ENCODE measurements at places on chromosomes 3 and 15. TPM values are rescaled to one million over a fixed set of nuclear protein-coding genes. Genes with fewer than 3 reads are reported as not detected.
A peak's percentile ranks its signal among the peaks of the same experiment; 100 is the strongest.

DNA sequence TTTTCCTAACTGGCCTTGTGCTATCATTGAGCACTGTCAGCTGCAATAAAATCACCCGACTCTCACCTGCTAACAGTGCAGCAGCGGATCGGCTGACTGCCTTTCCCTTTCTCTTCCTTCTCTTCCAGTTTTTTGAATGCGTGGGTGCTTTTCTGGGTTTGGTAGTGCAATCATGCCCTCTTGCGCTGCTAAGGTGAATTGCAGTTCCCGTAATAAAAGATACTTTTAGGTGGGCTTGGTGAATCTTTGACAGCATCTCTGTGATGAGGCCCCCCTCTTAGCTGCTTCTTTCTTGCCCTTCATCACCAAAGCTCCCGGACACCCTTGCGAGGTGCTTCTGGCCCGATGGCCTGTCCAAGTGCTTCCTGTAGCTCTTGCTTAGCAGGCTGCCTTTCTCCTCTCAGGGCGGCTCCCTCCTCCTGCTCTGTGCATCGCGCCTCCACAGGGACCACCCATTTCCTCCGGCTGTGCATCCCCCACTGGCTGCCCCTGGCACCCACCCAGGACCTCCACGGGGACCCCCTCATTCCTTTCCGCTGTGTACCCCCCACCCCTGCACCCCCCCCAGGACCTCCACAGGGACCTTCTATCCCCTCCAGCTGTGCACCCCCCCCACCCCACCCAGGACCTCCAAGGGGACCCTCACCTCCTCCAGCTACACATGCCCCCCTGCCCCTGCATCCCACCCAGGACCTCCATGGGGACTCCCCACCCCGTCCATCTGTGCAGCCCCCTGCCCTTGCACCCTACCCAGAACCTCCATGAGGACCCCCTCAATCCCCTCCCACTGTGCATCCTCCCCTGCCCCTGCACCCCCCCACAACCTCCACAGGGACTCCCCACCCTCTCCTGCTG is 50.8 kb upstream of the RPL32 start:
- no peak for DNase-seq

- DNase-seq: no peak
These were observed 206.8 kb upstream of the TGFBR2 start for GRCh38 chr3:30399394-30400181.

Gene PODXL2
- polyA plus RNA-seq: 46.5 TPM

Gene NTRK3
- polyA plus RNA-seq: 14.2 TPM

Gene CELSR3
- polyA plus RNA-seq: 1.1 TPM

DNA sequence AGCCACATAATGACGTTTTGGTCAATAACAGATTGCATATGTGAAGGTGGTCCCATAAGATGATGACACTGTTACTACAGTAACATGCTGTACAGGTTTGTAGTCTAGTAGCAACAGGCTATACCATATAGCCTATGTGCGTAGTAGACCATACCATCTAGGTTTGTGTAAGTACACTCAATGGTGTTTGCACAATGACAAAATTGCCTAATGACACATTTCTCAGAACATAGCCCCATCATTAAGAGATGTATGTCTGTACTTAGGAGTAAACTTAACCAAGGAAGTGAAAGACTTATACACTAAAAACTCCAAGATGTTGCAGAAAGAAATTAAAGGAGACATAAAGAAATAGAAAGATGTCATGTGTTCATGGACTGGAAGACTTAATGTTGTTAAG is 66.2 kb downstream of the RPLP1 start:
- DNase-seq: no peak

DNA sequence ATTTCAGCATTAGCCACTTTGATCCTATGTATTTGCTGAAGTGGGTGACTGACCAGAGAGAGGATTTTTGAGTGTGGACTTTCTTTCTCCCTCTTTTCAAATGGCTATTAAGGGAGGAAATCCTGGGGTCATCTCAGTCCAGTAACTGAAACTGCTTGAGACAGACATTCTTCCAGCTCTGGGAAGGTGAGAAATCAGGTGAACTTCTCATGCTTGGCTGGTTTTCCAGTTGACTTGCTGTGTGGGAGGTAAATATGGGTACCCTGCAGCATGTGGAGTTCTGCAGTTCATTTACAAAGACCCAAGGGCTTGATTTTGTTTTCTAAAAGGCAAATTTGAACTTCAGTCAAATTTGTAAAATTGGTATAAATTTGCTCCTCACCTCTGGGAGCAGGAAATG is 461.1 kb upstream of the TBL1XR1 start:
- peak; percentile 67 for DNase-seq

Gene FEZF2
- not detected for polyA plus RNA-seq

GRCh38 chr3:106814231-106814630 is 563.0 kb upstream of the CCDC54 start:
- no peak for DNase-seq

DNA sequence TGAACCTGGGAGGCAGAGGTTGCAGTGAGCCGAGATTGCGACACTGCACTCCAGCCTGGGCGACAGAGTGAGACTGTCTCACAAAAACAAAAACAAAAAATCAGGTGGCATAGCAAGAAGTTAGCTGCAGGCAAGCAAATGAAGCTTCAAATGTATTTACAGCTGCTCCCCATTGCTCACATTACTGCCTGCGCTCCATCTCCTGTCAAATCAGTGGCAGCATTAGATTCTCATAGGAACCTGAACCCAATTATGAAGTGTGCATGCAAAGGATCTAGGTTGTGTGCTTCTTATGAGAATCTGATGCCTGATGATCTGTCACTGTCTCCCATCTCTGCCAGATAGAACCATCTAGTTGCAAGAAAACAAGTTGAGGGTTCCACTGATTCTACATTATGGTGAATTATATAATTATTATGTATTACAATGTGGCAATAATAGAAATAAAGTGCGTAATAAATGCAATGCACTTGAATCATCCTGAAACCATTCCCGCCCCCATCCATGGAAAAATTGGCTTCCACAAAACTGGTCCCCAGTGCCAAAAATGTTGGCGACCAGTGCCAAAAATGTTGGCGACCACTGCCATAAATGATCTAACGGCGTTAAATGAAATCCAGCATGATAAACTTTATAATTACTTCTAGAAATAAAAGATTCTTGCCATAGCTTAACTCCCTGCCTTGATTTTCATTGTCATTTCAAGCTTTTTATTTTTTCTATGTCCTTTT is 616.7 kb upstream of the NAALADL2 start:
- no peak for DNase-seq

Gene IL12A
- polyA plus RNA-seq: 1.2 TPM

DNA sequence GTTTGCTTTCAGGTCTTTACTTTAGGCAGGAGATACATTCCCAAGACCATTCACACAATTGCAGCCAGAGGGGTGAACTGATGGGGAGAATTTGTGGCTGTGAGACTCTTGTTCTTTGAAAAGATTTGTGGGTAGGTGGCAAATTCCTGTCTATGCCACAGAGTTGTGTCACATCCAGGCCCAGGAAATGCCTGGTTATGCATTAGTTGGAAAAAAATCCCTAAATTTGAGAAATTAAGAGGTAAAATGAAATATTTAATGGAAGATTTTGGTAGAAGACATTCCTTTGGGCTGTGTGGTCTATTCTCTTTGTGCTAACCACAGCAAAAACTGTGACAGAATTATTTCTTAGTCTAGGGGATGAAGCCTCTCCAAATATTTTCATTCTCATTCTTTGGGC is 28.8 kb downstream of the SAMMSON start:
- no peak for DNase-seq

DNA sequence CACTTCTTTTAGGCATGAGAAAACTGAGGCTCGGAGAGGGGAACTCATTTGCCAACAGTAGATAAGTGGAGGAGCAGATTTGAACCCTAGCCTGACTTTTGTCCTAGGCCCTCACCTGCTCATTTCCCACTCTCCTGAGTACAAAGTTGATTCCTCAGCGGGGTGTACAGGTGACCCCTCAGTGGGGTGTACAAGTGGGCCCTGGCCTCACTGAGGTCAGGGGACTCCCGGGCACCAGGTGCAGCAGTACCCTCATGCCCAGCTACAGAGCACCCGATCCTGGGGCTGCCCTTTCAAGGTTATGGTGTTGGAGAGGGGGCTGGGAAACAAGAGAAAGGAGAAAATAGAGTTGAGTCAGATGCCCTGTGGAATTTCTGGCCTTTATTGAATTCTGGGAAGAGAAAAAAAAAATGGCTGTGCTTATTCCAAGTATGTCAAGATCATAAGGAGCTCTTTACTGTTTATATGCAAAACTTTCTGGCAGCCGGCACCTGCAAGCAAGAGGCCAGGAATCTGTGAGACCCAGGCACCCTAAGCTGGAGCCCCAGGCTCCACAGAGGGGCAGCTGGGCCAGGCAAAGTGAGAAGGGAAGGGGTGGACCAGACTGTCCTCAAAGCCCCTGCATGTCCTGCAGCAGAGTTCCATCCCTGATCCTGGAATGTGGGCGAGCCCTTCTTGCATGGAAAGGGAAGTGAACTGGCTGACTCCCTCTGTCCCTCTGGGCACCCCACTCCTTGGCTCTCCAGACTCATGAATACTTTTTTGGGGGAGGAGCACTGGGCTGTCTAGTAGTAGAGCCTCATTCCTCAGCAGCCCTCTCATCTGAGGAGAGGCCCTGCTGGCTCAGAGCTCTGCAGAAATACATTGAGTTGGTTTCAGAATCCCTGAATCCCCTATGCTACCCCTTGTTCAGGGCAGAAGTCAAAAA is 43.1 kb downstream of the AMOTL2 start:
- DNase-seq: no peak

DNA sequence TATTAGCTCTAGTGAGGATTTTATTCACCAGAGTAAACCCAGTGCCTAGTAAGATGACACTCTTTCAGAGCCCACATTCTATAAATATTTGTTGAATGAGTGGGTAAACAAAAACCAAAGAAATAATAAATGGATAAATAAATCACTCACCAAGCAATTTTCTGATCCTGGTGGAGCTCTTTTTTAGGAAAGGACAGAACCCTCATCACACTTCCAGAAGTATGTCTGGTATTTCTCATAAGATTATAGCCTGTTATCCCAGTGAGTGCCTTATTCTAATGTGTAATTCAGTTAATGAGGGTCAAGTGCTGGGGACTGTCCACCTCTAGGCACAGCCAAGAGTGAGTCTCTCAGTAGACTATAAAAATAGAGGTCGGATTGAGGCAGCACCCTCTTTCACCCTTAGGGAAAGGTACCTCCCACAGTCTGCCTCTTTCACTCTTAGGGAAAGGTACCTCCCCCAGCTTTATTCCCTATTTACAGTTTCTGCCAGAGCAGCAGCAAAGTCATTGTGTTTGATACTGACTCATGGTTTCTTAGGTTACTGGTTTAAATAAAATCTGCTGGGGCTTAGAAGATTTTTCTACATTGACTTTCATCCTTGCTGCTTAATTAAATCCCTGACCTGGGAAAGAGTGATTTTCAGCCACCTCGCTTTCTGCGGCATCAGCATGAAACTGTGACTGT is 145.0 kb downstream of the STAC start:
- no peak for DNase-seq

DNA sequence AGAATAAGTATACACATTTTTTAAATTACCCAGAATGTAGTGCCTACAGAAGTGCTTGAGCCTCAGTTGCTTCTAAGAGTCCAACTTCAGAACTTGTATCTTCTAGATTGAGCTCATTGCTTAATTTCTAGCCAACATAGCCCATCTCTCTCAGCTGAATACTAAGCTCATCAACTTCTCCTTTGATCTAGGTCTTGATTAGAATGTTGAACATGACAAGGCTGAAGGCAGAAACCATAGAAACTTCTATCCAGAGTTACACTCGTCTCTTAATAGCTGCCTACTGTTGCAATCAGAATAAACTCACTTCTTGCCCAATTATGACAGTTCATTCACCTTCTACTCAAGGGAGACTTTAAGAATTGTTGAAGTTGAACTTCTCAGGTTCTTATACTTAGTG is 327.3 kb upstream of the THBS1 start:
- DNase-seq: no peak

GRCh38 chr3:184788751-184789150 is 23.2 kb upstream of the VPS8 start:
- DNase-seq: no peak

Gene TGM5
- not detected for polyA plus RNA-seq

GRCh38 chr3:149390772-149391212 is 13.3 kb upstream of the TM4SF1 start:
- DNase-seq: no peak

- DNase-seq: no peak
These were observed 24.3 kb downstream of the SIAH2 start for GRCh38 chr3:150738688-150739087.

Gene RYR3
- polyA plus RNA-seq: 4.9 TPM

DNA sequence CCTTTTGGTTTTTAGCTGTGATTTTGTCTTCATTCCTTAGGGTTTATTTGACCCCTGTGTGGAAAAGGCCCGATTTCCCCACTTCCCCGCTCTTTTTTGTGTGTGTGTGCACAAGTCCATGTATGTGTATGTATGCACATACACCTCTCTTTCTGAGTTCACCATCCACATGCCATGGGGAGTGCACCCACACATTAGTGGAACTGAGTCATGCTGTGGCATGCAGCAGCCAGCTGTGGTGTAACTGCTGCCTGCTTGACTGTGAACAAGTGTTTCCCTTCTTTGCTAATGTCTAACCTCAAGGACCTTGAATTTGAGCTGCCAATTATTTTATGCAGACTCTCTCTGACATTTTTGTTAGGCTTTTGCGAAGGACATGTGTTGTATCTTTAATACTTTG is 434.9 kb upstream of the TPM1 start:
- DNase-seq: no peak

Gene CHRD
- polyA plus RNA-seq: 13.3 TPM

- DNase-seq: no peak
These were observed 139.8 kb downstream of the IGF1R start for GRCh38 chr15:98787936-98788757.

Gene AMOTL2
- polyA plus RNA-seq: 92.3 TPM

GRCh38 chr15:51104512-51104911 is 9.8 kb upstream of the TNFAIP8L3 start:
- DNase-seq: no peak

GRCh38 chr15:62301993-62302675 is 137.0 kb upstream of the C2CD4B start:
- no peak for DNase-seq

Gene KBTBD12
- polyA plus RNA-seq: 0.86 TPM

Gene SCN11A
- 1.4 TPM for polyA plus RNA-seq

- no peak for DNase-seq
These were observed 149.0 kb upstream of the TLE3 start for GRCh38 chr15:70246623-70247220.

Gene RASL12
- 11.5 TPM for polyA plus RNA-seq

DNA sequence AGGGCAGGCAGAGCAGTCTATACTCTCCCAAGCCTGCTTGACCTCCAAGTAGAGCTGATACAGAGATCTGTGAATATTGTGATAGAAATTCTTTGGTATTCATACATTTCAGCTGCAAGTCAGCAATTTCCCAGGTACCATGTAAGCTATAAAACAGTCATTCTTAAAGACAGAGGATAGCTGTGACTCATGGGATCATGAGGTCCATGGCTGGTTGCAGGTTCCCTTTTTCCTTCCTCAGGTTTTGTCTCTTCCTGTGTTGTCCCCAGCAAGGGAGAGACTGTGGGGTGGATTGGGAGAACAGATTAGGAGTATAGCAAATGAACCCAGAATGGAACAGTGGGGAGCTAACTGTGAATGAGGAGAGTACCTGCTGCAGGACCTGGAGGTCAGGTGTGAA is 5.4 kb upstream of the P4HTM start:
- DNase-seq: no peak
